ENCODE measurements at places on chromosomes 1 and 21.

DNA sequence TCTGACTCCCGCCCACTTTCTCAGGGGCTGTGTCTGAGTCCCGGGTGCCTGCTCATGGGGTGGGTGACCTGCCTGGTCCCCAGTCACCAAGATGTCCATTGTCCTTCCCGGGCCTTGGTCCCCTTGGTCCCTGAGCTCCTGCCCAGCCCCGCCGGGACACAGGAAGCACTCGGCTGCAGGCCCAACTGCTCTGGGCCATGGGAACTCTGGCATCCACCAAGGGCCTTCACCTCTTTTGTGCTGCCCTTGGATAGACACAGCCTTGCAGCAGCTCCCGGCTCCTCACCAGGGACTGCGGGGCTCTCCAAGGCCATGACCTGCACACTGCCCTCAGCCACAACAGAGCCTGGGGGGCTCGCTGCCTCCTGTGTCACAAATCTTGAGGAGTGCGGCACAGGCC is 22.1 kb upstream of the MX1 start:
- DNase-seq: no peak

DNA sequence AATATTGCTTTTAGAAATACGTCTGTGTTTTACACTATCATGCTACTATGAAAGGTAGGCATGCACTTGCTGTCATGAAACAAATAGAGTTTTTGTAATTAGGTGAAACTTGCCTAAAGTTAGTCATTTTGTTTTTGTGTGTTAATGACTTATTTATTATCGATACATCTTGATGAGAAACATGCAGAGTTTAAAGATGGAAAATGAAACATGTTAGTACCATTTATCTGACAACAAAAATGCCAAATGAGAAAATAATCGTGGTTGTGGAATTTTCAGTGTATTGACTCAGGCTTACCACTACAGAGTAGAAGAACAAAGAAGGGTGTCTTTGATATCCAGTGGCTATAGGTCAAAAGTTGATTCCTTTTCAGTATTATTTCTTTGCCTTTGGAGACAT is 105.5 kb downstream of the NCAM2 start:
- DNase-seq: no peak

DNA sequence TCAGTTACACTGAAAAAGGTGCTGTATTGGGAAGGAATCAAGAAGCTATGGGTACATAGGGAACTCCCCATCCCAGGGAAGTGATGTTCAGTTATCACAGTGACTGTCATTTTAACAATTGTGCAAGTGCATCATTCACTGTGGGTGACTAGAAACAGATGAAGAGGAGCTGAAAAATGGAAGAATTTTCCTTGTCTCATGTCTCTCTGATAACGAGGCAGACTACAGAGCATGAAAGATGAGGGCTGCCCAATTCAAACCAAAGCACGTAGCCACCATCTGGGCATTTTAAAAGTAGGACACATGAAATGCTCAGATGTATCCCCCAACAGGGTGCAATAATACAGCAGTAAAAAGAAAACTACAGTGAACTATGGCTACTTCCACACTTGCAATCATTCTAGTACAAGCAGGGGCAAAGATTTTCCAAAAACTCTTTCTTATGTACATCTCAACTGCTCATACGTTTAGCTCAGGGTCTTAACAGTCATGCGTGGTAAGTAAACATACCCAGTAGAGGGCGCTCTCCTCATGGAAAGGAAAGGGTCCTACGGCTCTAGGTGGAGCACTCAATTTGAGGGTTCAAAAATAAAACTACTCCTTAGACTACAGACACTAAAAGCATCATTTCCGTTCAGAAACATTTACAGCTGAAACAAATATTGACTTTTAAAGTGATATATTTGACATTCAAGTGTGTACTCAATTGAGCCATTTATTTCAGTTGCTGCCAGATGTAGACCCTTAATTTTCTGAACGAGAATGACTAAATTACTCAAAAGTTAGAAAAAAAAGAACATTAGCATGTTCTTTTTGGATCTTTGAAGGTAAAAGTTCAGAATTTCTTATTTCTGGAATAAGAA is 143.2 kb downstream of the KCTD3 start:
- no peak for DNase-seq

GRCh38 chr1:53511323-53511932 is 52.2 kb downstream of the DMRTB1 start:
- DNase-seq: no peak

GRCh38 chr1:112702067-112702395 is 4.9 kb downstream of the RHOC start:
- DNase-seq: no peak

DNA sequence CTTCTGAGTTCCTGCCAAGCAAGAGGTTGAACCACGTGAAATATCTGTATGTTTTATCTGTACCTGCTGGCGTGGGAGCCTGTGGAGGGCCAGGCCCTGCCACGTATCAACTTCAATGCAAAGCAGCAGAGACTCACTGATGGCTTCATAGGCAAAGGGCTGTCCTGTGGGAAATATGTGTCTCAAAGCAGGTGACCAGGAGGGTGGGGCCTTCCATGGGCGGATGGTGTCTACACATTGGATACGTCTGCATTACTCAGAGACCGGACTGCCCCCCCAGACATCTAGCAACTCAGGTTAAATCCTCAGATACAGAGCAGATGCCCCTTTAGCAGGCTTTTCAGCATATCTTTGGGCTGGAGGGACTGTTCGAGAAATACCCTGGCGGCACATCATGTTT is 210.8 kb upstream of the C1orf174 start:
- DNase-seq: no peak

- DNase-seq: no peak
These were observed 195.6 kb downstream of the HMCN1 start for GRCh38 chr1:185929776-185930175.

DNA sequence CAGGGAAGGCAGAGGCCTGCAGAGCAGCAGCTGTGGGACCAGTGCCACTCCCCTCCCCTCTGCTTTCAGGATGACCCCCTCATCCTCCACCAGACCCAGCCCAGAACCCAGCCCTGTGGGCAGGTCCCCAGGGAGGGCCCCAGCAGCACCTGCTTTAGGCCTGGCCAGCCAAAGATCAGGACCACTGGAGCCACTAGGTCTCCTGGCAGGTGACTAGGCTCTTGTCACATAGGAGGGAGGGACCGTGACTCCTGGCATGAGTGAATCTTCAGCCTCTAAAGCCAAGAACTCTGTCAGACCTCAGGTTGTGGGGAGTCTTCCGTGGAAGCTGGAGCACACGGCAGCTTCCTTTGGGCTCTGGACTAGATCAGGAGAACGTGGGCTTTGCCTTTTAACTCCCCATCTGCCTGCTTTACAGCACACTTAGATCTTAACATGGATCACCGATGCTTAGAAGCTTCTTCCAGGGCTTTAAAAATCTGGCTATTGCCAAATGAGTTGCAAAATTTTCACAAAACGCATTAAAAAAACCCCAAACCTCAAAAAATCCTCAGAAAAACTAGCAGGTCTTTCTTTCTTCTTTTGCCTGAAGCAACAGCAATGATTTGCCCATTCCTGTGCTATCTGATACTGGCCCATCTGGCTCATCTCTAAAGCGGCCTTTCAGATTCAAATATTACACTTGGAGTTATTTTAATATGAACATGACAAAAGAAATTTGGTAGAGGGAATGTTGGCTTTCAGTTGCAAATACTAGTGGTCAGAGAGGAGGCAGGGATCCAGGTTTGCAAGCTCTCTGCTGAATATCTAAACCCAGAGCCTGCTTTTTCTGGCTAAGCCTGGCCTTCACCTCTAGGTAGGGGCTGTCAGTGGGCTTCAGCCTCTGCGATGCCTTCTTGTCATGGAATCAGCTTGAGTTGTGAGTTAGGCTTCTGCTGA is 235.2 kb downstream of the SDCCAG8 start:
- no peak for DNase-seq

- no peak for DNase-seq
These were observed 78.5 kb downstream of the HLCS start for GRCh38 chr21:36887963-36888362.

GRCh38 chr1:61273861-61274260 is 191.5 kb downstream of the NFIA start:
- DNase-seq: no peak

DNA sequence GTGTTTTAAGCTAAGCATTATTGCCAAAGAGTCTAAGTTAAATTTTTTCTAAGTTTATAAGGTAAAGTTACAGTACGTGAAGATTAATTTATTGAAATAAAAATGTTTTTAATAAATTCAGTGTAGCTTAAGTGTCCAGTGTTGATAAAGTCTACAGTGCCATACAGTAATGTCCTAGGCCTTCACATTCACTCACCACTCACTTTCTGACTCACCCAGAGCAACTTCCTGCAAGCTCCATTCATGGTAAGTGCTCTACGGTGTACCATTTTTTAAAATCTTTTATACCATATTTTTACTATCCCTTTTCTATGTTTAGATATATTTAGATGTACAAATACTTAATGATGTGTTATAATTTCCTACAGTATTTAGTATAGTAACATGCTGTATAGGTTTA is 173.2 kb downstream of the CACNA1E start:
- no peak for DNase-seq
